Esophagus squamous epithelium (tissue), 5 donors: ENCODE measurements at places on chromosomes 11 and 22.
A peak's percentile ranks its signal among the peaks of the same experiment; 100 is the strongest.

DNA sequence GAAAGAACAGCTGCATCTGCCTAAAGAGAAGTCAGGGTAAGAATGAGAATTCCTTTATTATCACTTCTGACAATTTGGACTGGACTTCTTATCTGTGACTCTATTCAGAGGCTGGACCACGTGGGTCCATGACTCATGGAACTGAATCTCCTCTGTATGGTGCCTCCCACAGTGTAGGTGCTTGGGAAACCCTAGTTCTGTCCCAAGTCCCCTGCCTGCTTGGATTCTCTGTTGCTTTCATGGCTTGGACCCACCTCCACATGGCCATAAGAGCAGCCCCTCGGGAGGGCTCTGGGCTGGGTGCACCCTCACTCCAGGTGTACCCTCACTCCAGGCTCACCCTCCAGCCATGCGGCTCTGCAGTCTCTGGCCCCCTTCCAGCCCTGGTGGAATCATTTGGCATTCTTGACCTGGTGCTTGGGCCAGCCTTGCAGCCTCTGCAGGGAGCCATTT lies 153.4 kb downstream of the CACNA1I start:
- DNase-seq: no peak
- no peaks in the 10 kb centered on the region for H3K27me3 ChIP-seq
- H3K4me1 ChIP-seq: peaks cover 8% of the 10 kb centered on the region

- no peaks in the 10 kb centered on the region for H3K36me3 ChIP-seq
- H3K4me3 ChIP-seq: no peak overlapping the region
- H3K4me1 ChIP-seq: no peaks in the 10 kb centered on the region
- peak overlapping the region; percentile 49 for H3K27ac ChIP-seq
- H3K27me3 ChIP-seq: no peaks in the 10 kb centered on the region
- DNase-seq: no peak
Observed at GRCh38 chr11:76524919-76525318, 80.1 kb downstream of the EMSY start.

DNA sequence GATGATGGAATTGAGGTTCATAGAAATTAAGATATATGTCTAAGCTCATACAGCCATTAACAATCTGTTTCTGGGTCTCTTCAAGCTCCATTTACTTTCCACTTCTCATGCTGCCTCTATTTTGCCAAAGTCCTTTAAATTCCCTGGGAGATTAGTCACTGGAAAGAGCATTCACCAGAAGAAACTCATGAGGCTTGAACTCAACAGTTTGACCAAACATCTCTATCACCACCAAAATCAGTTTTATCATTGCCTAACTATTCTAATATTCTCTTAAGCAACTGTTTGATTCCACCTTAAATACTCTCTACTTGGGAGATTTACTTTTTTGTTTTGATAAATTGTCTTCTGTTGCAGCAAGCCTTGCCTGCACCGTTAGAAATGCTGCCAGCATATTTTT lies 881.3 kb downstream of the KCNA4 start:
- H3K27ac ChIP-seq: no peak overlapping the region
- no peaks in the 10 kb centered on the region for H3K4me1 ChIP-seq
- H3K36me3 ChIP-seq: no peaks in the 10 kb centered on the region
- no peaks in the 10 kb centered on the region for H3K27me3 ChIP-seq
- no peak overlapping the region for H3K4me3 ChIP-seq

- DNase-seq: no peak
- H3K4me3 ChIP-seq: no peak overlapping the region
- peak overlapping the region; percentile 88 for H3K27ac ChIP-seq
- peaks cover 50% of the 10 kb centered on the region for H3K4me1 ChIP-seq
- no peaks in the 10 kb centered on the region for H3K36me3 ChIP-seq
- H3K27me3 ChIP-seq: no peaks in the 10 kb centered on the region
Observed at GRCh38 chr11:68341557-68342458, 29.4 kb downstream of the LRP5 start.

GRCh38 chr22:45483918-45484499 lies 18.7 kb upstream of the FBLN1 start:
- H3K27me3 ChIP-seq: no peaks in the 10 kb centered on the region
- no peak overlapping the region for H3K27ac ChIP-seq
- no peak for DNase-seq
- no peak overlapping the region for H3K4me3 ChIP-seq

GRCh38 chr11:56624661-56625110 lies 10.0 kb upstream of the OR5M1 start:
- H3K4me3 ChIP-seq: no peak overlapping the region
- no peaks in the 10 kb centered on the region for H3K4me1 ChIP-seq
- no peak for DNase-seq
- H3K36me3 ChIP-seq: no peaks in the 10 kb centered on the region
- H3K27me3 ChIP-seq: no peaks in the 10 kb centered on the region
- H3K27ac ChIP-seq: no peak overlapping the region

DNA sequence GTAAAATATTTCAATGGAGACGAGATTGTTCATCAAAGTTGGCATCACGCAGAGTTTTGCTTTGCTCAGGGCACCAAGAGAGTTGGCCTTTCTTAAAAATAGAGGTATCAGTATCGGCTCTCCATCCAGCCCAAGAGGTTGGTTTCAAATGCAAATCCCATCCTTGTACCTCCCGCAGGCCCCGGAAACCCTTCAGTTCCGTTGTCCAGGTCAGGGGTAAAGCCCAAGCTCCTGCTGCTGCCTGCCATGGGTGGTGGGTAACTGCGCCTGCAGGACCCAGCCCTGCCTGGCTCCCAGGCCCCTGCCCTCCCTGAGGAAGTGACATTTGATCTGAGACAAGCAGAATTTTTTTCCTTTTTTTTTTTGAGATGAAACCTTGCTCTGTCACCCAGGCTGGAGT lies 49.3 kb upstream of the RTL6 start:
- no peak overlapping the region for H3K4me3 ChIP-seq
- H3K27ac ChIP-seq: no peak overlapping the region
- no peaks in the 10 kb centered on the region for H3K27me3 ChIP-seq
- peaks cover 19% of the 10 kb centered on the region for H3K4me1 ChIP-seq
- no peaks in the 10 kb centered on the region for H3K36me3 ChIP-seq

- H3K27me3 ChIP-seq: no peaks in the 10 kb centered on the region
- DNase-seq: no peak
- no peaks in the 10 kb centered on the region for H3K36me3 ChIP-seq
- H3K4me3 ChIP-seq: no peak overlapping the region
- peaks cover 33% of the 10 kb centered on the region for H3K4me1 ChIP-seq
Observed at GRCh38 chr11:1478544-1478943, 8.0 kb downstream of the MOB2 start.

- peaks cover 17% of the 10 kb centered on the region for H3K4me1 ChIP-seq
- H3K4me3 ChIP-seq: peak overlapping the region; percentile 33
- no peaks in the 10 kb centered on the region for H3K36me3 ChIP-seq
- no peak overlapping the region for H3K27ac ChIP-seq
Observed at GRCh38 chr11:20156876-20157613, 3.2 kb downstream of the DBX1 start.

- H3K4me3 ChIP-seq: no peak overlapping the region
- peaks cover 21% of the 10 kb centered on the region for H3K4me1 ChIP-seq
- no peaks in the 10 kb centered on the region for H3K27me3 ChIP-seq
- peaks cover 29% of the 10 kb centered on the region for H3K36me3 ChIP-seq
- peak overlapping the region; percentile 90 for H3K27ac ChIP-seq
- no peak for DNase-seq
Observed at GRCh38 chr11:6607190-6607795, 3.7 kb downstream of the ILK start.

- no peak overlapping the region for H3K4me3 ChIP-seq
- no peak for DNase-seq
- H3K27me3 ChIP-seq: no peaks in the 10 kb centered on the region
- no peaks in the 10 kb centered on the region for H3K36me3 ChIP-seq
Observed at GRCh38 chr11:38788561-38788960, 2190.5 kb upstream of the RAG2 start.

DNA sequence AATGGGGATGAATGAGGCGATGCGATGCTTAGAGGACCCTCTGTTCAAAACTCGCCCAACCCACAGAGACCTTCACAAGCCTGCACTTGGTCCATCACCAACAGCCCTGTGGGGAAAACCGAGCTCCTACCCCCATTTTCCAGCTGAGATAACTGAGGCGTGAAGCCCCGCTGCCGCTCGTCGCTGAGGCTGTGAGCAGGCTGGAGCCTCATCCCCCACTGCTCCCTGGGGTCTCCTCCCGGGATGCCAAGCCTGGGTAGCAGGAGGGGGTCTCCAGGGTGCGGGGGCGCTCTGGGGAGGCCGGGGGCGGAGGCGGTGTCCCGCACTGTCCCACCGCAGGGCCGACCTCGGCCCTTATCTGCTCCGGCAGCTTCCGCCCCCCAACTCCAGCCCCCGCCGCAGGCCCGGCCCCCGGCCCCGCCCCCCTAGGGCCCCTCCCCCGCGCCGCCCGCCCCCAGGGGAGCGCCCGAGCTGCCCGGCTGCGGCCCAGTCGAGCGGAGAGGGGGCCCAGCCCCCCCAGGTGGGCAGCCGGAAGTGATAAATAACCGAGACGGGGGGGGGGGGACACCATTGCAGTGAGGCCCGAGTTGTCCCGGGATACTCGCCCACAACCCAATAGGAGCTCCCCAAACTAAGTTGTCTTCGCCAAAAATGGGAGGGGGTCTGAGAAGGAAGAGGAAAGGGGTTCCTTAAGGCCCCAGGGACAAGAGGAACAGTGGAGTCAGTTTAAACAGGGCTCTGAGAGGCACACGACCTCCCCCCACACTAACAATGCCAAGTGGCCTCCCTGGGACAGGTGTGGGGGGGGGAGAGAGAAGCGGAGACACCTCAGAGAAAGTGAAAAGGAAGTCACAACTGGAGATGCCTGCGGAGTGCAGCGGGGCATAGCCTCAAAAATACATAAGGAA lies 8.3 kb upstream of the SLC39A13 start:
- peaks cover 46% of the 10 kb centered on the region for H3K4me1 ChIP-seq
- peak overlapping the region; percentile 87 for H3K27ac ChIP-seq
- no peak for DNase-seq
- no peaks in the 10 kb centered on the region for H3K27me3 ChIP-seq
- H3K36me3 ChIP-seq: no peaks in the 10 kb centered on the region

DNA sequence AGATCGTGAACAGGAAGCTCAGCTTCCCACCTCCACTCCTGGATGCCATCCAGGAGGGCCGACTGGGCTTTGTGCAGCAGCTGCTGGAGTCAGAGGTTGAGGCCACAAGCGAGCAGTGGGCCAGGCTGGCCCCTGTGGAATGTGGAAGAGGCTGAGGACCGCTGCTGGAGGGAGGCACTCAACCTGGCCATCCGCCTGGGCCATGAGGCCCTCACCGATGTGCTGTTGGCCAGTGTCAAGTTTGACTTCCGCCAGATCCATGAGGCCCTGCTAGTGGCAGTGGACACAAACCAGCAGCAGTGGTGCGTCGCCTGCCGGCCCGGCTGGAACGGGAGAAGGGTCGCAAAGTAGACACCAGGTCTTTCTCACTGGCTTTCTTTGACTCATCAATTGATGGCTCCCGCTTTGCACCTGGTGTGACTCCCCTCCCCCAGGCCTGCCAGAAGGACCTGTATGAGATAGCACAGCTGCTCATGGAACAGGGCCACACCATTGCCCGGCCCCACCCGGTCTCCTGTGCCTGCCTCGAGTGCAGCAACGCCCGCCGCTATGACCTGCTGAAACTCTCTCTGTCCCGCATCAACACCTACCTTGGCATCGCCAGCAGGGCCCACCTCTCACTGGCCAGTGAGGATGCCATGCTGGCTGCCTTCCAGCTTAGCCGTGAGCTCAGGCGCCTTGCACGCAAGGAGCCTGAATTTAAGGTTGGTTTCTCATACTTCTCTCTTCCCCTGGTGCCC lies 24.9 kb downstream of the ART5 start:
- H3K4me3 ChIP-seq: no peak overlapping the region
- no peak for DNase-seq
- H3K36me3 ChIP-seq: no peaks in the 10 kb centered on the region
- no peak overlapping the region for H3K27ac ChIP-seq
- no peaks in the 10 kb centered on the region for H3K4me1 ChIP-seq

- H3K4me3 ChIP-seq: no peak overlapping the region
- no peaks in the 10 kb centered on the region for H3K4me1 ChIP-seq
- H3K27me3 ChIP-seq: no peaks in the 10 kb centered on the region
- H3K27ac ChIP-seq: no peak overlapping the region
- DNase-seq: no peak
Observed at GRCh38 chr22:23686416-23687024, 4.3 kb upstream of the RGL4 start.

- no peak overlapping the region for H3K4me3 ChIP-seq
- DNase-seq: no peak
- H3K36me3 ChIP-seq: no peaks in the 10 kb centered on the region
- peak overlapping the region; percentile 91 for H3K27ac ChIP-seq
- H3K27me3 ChIP-seq: no peaks in the 10 kb centered on the region
Observed at GRCh38 chr11:94924612-94925011, 48.7 kb downstream of the CWC15 start.

DNA sequence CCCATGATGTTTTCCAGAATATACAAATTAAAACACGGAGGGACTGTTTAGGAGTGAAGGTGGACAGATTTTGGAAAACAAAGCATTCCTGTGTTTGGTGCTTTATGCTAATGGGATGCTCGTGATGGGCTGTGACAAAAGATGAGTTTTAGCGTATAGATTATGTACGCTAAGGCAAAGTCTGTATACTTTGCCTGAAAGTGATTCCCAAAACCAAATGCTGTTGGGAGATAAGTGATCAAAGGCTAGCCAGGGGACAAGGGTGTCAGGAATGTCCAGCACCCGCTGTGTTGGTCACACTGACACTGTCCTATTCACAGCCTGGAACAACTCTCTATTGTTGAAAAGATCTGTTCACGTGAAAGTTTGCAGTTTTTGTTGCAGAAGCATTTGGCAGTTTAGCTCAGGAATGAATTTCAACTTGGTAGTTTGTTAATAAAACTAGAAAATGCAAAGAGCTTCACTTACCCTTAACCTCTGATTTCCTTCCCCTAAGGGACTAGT lies 1.5 kb downstream of the JAM3 start:
- no peak for DNase-seq
- peak overlapping the region; percentile 49 for H3K4me3 ChIP-seq
- H3K27me3 ChIP-seq: no peaks in the 10 kb centered on the region
- no peak overlapping the region for H3K27ac ChIP-seq
- H3K4me1 ChIP-seq: no peaks in the 10 kb centered on the region

GRCh38 chr22:25172153-25172552 lies 27.5 kb upstream of the CRYBB3 start:
- H3K36me3 ChIP-seq: peaks cover 70% of the 10 kb centered on the region
- H3K27me3 ChIP-seq: no peaks in the 10 kb centered on the region
- peaks cover 62% of the 10 kb centered on the region for H3K4me1 ChIP-seq
- no peak overlapping the region for H3K27ac ChIP-seq
- DNase-seq: no peak
- H3K4me3 ChIP-seq: no peak overlapping the region

DNA sequence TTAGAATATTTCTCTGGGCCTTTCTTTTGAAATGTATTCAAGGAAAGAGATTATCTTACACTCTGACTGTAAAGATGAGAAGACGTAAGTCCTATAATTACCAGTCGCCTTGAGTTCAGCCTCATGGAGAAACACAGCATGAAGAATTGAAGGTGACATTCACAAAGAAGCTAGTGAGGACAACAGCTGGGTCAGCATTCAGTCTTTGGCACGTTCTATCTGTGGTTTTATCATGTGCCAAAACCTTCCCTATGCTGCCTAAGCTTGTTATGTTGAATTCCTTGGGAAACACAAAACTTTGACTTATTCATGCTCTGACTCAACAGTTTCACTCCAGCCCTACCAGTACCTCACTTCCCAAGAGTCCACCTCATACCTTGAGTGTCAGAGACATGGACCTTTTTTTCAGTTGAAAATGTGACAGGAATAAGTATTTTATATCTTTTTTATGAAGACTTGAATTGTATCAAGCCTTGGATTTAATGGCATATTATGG lies 198.8 kb upstream of the KIRREL3 start:
- no peak overlapping the region for H3K4me3 ChIP-seq
- no peak overlapping the region for H3K27ac ChIP-seq
- H3K27me3 ChIP-seq: no peaks in the 10 kb centered on the region
- H3K36me3 ChIP-seq: no peaks in the 10 kb centered on the region
